ENCODE measurements at places on chromosomes 6 and 20.

DNA sequence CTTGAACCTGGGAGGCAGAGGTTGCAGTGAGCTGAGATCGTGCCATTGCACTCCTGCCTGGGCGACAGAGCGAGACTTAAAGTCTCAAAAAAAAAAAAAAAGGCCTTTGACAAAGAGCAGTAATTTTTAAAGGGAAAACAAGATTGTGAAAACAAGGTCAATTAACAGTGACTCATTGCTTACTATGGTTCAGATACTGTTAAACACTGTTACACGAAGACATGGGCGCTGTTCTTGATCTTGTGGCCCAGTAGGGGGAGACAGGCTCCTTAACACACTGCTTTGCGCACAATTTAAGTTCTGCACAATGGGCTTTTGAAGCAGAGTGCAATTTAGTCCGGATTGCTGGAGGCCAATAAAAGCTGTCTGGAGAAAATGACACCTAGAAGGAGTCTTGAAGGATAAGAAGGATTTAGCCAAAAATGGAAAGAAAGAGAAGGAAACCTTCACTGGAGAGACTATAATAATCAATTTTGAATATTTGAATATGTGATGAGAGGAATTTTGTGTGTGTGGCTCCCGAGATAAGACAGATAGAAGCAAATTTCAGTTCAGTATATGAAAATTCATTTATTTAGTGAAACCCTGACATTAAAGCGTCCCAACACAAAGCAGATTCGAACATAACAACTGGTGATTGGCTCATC, 6.0 kb upstream of the LATS1 start:
- no peaks in the 10 kb centered on the region for H3K27me3 ChIP-seq
- peaks cover 5% of the 10 kb centered on the region for H3K36me3 ChIP-seq
- no peak overlapping the region for H3K4me3 ChIP-seq
- H3K4me1 ChIP-seq = no peaks in the 10 kb centered on the region
- peak; percentile 66 for DNase-seq

GRCh38 chr6:158591134-158591809, 31.4 kb downstream of the TMEM181 start:
- H3K4me3 ChIP-seq = no peak overlapping the region
- no peaks in the 10 kb centered on the region for H3K4me1 ChIP-seq

DNA sequence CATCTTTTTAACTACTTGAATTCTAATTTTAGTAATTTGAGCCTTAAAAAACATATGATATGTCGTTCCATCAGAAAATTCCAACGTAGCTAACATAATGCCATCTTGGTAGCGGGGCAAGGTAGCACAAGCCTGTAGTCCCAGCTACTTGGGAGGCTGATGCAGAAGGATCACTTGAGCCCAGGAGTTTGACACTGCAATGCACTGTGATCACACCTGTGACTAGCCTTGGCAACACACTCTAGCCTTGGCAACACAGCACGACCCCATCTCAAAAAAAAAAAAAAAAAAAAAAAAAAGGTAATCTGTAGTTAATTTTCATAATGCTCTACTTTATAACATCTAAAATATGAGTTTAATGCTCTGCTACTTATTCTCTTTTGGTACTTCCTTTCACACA, 6.7 kb downstream of the BCLAF1 start:
- no peaks in the 10 kb centered on the region for H3K27me3 ChIP-seq
- no peak overlapping the region for H3K4me3 ChIP-seq
- H3K36me3 ChIP-seq = no peaks in the 10 kb centered on the region
- H3K27ac ChIP-seq = no peak overlapping the region
- no peaks in the 10 kb centered on the region for H3K4me1 ChIP-seq

GRCh38 chr6:38617856-38618255, 21.9 kb downstream of the BTBD9 start:
- no peak overlapping the region for H3K4me3 ChIP-seq
- H3K4me1 ChIP-seq = no peaks in the 10 kb centered on the region
- no peaks in the 10 kb centered on the region for H3K27me3 ChIP-seq
- H3K27ac ChIP-seq = no peak overlapping the region
- no peak for DNase-seq
- H3K36me3 ChIP-seq = no peaks in the 10 kb centered on the region

DNA sequence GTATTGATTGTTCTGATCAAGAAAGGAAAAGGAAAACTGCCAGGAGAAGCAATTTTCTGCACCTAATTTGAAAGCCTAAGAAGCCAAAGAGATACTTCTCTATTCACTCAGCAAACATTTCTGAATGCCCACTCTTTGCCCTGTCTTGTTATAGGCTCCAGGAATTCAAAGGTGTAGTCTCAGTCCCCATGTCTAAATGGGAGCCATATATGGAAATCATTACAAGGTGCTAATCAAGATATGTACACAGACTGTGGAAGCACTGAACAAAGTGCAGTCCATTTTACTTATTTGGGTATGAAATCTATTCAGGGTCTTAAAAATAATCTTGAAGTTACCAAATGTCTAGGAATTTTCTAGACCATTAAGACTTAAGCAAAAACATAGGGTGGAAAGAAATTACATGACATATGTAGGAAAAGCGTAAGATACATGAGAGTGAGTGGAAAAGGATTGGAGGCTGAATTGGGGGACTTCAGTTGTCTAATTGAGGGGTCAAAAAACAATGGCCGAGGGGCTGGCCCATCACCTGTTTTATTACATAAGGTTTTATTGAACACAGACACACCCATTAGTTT, 39.0 kb upstream of the ASCC3 start:
- no peak overlapping the region for H3K4me3 ChIP-seq
- no peak overlapping the region for H3K27ac ChIP-seq

DNA sequence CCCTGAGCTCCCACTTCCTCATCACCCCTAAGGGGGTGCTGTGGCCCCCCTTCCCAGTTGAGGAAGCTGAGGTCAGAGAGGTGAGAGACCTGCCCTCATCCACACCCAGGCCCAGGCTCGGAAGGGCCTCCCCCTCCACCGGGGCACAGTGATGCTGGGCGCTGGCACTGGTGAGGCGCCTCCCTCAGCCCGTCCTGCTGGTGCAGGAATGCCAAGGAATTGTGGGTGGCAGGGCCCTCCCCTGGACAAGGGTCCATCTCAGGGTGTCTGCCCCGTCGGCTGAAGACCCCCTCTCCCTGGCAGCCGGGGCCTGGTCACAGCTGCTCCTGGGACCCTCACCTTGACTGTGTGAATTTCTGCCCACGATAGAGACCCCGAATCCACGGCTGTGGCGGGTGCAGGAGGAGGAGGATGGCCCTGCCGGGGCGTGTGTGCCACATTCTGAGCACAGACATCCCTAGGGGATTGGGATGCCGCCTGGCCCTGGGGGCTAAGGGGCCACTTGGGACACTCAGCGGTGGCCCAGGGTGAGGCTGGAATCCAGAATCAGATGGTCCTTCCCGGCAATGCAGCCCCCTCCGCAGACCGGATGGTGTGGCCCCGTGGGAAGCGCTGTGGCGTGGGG, 70.2 kb upstream of the GATA5 start:
- H3K4me1 ChIP-seq = no peaks in the 10 kb centered on the region
- no peak for DNase-seq
- H3K36me3 ChIP-seq = no peaks in the 10 kb centered on the region
- H3K4me3 ChIP-seq = no peak overlapping the region

- H3K36me3 ChIP-seq = no peaks in the 10 kb centered on the region
- no peak for DNase-seq
- H3K4me3 ChIP-seq = no peak overlapping the region
- no peaks in the 10 kb centered on the region for H3K27me3 ChIP-seq
These were observed 151.4 kb upstream of the PRDM1 start for GRCh38 chr6:105934708-105935107.

- no peak overlapping the region for H3K27ac ChIP-seq
- no peak overlapping the region for H3K4me3 ChIP-seq
- H3K4me1 ChIP-seq = peaks cover 4% of the 10 kb centered on the region
- peaks cover 3% of the 10 kb centered on the region for H3K36me3 ChIP-seq
- H3K27me3 ChIP-seq = no peaks in the 10 kb centered on the region
- DNase-seq = peak; percentile 62
These were observed 2.4 kb downstream of the PGM3 start for GRCh38 chr6:83190626-83191025.

DNA sequence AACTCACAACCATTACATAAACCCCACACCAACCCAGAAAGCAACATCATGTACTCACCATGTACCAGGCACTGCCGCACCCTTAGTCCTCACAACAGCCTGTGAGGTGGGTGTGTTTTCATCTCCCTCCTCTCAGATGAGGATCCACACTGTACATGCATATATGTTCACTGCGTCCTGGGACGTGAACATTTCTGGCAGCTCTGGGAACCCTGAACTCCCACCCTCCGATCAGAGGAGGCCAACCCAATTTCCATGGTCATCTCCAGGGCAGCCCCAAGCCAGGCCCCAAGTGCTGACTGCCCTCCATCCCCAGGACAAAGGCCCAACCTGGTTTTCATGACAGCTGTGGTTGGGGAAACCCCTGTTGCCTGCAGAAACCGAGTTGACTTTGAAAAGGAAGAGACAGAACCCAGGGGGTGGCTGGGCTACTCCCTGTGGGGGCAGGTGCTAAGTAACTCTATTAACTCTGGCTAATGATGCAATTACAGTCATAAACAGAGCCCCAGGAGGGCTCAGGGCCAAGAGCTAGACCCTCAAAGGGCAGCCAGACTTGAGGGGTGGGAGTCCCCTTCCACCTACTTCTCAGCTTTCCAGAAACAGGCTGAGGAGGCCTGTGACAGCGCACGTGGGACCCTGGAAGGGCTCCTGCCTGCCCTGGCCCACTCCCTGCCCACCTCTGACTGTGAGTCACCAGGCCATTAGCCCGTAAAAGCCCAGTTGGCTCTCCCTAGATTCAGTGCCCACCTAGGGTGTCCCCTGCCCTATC, 2.6 kb downstream of the TFEB start:
- peak; percentile 30 for DNase-seq
- H3K4me3 ChIP-seq = no peak overlapping the region
- no peaks in the 10 kb centered on the region for H3K36me3 ChIP-seq
- peaks cover 6% of the 10 kb centered on the region for H3K4me1 ChIP-seq
- no peaks in the 10 kb centered on the region for H3K27me3 ChIP-seq

- no peak for DNase-seq
- no peaks in the 10 kb centered on the region for H3K4me1 ChIP-seq
- H3K4me3 ChIP-seq = no peak overlapping the region
- H3K36me3 ChIP-seq = no peaks in the 10 kb centered on the region
- H3K27ac ChIP-seq = no peak overlapping the region
These were observed 113.8 kb upstream of the ARMC2 start for GRCh38 chr6:108734271-108734922.

DNA sequence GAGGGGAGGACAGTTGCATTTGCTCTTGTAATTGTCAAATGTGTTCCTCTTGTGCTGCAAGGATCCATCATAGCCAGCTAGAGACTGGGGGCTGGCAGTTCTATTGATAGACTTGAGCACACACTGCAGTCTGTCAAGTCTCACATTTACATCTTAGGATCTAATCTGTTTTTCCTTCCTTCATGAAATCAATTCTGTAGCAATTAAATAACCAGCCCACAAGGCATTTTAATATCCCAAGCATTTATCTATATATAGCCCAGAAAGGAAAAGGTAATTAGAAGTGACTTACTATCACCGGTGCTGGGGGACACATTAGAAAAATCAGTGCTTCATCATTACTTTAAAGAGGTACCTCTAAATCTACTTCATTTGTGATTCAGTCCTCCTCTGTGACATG, 143.0 kb upstream of the STXBP5 start:
- H3K36me3 ChIP-seq = no peaks in the 10 kb centered on the region
- no peaks in the 10 kb centered on the region for H3K4me1 ChIP-seq
- no peaks in the 10 kb centered on the region for H3K27me3 ChIP-seq
- H3K4me3 ChIP-seq = no peak overlapping the region
- DNase-seq = no peak

DNA sequence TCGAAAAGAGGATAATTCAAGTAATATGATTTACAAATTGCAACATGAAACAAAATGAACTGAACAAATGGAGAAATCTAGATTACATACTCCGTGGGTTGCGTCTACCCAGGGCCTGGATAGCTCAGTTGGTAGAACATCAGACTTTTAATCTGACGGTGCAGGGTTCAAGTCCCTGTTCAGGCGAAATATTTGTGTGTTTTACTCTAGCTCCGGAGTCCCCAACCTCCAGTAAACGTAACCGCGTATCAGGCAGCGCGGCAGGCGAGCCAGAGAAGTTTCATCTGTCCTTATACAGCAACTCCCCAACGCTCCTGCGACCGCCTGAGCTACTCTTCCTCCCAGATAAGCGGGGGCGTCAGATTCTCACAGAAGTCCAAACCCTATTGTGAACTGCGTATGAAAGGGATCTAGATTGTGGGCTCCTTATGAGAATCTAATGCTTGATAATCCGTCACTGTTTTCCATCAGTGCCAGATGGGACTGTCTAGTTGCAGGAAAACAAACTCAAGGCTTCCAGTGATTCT, 176.1 kb downstream of the TRIM27 start:
- H3K27ac ChIP-seq = no peak overlapping the region
- DNase-seq = peak; percentile 98
- peaks cover 2% of the 10 kb centered on the region for H3K27me3 ChIP-seq
- no peaks in the 10 kb centered on the region for H3K4me1 ChIP-seq

DNA sequence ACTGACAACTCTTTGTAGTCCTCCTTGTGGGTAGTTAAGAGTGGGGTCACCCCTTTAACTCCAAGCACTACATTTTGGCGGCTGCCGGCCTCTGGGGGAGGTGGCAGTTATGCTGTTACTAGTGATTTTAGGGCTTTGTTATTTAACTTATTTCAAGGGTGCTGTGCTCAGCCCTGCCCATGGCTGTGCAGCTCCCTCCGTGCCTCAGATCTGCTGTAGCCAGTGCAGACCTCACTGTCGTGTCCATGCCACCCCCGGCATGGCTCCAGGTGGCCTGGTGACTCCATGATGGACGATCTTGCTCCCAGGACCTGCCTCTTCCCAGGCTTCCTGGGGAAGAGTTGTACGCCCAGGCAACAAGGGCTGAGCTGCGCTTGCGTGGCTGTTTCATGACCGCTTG, 15.4 kb downstream of the UQCC2 start:
- H3K27ac ChIP-seq = no peak overlapping the region
- peaks cover 4% of the 10 kb centered on the region for H3K4me1 ChIP-seq
- no peak overlapping the region for H3K4me3 ChIP-seq
- H3K27me3 ChIP-seq = no peaks in the 10 kb centered on the region
- no peak for DNase-seq

All from mesendoderm (in vitro differentiated cells).